ENCODE measurements at places on chromosomes 2 and 18.

GRCh38 chr2:105397025-105397722 is 1.7 kb downstream of the FHL2 start:
- DNase-seq, result no peak

- DNase-seq, result no peak
Measured at GRCh38 chr2:219573166-219573565, 1.1 kb downstream of the INHA start.

GRCh38 chr2:211503856-211504255 is 947.5 kb downstream of the CPS1 start:
- DNase-seq, result no peak

DNA sequence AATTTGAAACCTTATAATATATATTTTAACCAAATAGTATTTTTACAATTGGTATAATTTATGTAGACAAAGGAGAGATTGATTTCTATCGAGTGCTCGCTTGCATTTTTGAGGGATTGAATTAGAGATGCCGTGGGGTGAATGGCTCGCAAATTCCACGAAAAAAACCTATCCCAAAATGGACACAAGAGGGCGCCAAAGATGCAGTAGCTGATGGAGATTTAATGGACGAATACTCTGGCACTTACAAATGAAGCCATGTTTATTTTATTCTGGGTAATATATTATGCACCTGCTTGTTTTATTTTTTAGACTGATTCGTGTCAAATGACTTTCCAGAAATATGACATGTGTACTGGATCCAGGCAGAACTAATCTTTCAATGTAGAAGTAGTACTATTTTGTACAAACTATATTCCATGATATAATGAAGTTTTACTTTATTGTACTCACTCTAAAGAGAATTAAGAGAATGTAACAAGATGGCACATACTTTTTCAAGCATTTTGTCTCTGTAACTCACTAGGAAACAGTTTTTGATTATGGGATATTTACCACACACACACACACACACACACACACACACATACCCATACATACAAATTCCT is 505.4 kb downstream of the PLCL1 start:
- DNase-seq, result peak; percentile 38

- peak; percentile 29 for DNase-seq
Measured at GRCh38 chr2:181058378-181059269, 78.2 kb downstream of the UBE2E3 start.

GRCh38 chr2:177245010-177245422 is 19.5 kb downstream of the NFE2L2 start:
- peak; percentile 88 for DNase-seq

- no peak for DNase-seq
Measured at GRCh38 chr18:45890606-45891005, 65.1 kb downstream of the SIGLEC15 start.

DNA sequence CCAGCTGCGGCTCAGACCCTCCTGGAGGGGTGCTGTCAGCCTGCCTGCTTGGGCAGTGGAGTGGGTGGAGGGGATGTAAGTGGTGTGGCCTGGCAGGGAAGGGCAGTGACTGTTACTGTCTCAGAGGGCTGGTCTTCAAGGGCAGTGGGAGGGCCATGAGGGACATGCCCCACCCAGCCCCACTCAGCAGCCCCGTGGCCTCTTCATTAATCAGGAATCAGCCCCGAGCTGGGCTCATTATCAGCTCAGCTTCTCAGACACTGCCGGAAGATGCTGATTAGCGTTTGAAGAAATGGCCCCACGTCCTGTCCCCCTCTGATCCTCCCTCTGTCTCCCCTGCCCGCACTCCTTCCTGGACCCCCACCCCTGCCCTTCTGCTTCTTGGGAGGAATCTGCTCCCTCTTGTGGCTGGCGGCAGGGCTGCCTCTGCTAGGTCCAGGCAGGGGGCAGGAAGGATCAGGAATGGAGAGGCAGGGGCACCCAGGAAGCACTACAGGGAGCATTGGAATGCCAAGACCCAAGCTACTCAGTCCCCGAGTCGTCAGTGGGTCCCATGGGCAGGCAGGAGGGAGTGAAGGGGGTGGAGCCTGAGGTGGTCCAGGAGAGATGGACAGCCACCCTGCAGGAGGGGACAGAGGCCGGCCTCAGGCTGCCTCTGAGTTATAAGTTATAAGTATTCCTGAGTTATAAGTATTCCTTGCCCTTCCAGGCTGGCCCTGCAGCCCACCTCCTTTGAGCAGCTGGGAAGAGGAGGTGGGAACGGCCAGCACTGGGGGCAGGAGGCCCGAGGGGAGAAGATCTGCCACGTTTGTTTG is 7.0 kb downstream of the ASIC4 start:
- peak; percentile 37 for DNase-seq

DNA sequence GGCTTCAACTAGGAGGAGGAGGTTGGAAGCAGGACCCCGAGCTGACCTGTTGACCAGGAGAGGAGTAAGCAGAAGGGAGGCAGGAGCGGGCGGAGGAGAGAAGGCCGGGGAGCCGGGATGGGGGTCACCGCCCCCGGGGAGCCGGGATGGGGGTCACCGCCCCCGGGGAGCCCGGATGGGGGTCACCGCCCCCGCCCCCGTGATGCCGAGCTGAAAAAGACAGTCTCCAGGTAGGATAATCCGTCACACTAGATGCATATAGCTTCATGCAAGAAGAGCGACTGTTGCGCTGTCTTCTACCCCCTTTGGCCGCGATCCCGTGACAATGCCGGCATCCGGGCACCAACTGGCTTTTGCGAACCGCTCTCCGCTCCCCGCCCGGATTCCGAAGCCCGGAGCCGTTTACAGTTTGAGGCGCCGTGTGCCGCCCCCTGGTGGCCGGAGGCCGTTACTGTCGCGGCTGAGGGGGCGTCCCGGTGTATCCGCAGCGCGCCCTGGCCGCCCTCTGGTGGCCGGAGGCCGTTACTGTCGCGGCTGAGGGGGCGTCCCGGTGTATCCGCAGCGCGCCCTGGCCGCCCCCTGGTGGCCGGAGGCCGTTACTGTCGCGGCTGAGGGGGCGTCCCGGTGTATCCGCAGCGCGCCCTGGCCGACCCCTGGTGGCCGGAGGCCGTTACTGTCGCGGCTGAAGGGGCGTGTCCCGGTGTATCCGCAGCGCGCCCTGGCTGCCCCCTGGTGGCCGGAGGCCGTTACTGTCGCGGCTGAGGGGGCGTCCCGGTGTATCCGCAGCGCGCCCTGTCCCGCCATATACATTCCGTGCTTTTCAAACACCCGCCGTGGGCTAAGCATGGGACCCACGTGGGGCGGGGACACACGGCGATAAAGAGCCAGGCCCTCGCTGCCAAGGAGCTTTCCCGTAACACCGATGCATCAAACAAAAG is 89.6 kb downstream of the ACTR3 start:
- no peak for DNase-seq

DNA sequence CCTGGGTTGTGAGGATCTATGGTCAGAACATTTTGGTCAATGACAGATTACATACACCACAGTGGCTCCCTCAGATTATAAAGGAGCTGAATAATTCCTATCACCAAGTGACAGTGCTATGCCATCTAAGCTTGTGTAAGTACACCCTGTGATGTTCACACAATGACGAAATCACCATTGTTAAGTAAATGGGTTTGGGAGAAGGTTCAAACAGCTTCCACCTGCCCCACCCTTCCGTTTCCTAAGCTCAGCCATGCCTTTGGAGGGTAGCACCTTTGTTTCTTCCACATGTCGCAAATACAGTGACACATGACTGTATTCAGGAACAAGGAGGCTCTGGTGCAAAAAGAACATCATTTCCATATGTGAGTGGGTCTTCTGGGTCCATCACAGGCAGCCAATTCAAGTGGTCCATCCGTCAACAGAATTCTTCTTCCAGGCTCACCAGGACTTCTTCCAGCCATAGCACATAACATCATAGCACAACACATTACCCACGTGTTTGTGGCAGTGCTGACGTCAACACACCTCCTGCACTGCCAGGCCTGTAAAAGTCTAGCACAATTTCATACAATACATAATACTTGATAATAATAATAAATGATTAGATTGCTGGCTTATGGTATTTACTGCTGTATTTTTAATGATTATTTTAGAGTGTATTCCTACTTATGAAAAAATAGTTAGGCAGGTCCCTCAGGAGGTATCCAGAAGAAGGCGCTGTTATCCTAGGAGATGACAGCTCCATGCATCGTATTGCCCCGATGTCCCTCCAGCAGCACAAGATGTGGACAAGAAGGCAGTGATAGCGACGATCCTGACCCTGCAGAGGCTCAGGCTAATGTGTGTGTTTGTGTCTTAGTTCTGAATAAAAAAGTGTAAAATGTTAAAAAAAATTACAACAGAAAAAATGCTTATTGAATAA is 264.8 kb downstream of the ANAPC1 start:
- no peak for DNase-seq

GRCh38 chr2:51324051-51324450 is 292.1 kb upstream of the NRXN1 start:
- no peak for DNase-seq

DNA sequence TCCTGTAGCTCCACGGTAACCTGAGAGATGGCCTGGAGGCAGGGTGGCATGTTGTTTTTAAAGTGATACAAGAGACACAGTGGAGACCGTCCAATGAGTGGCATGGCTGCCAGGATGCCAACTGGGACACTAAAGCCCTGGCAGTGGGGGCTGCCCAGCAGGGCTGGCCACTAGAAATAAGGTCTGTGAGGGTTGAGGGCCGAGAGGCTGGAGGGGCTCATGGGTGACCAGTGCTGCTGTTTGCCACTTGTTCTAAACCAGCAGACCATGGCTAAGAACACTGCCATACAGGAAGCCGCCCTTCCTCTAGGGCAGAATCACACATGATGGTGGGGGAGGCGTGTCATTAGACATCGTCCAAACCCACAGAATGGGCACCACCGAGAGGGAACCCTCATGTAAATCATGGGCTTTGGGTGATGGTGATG is 71.9 kb downstream of the ALPK2 start:
- no peak for DNase-seq

DNA sequence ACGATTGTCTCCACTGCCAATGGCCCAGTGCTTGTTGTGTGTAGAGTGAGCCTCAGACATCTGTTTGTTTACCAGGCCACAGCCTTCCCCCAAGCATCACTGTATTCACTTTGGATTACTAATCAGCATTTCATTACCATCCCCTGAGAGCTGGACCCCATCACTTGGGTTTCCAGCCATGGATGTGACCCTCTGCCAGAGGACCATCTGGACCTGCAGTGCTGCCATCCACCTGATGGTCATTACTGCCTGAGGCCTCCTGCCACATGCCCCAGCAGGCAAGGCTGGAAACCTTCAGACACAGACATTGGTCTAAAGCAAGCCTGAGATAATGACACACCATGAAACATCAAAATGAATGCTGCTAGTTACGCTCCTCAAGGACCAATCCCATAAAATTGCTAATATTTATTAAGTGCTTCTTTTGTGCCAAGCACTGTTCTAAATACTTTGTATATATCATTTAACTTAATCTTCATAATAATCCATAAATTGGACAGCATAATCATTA is 2096.3 kb upstream of the CELF4 start:
- no peak for DNase-seq

DNA sequence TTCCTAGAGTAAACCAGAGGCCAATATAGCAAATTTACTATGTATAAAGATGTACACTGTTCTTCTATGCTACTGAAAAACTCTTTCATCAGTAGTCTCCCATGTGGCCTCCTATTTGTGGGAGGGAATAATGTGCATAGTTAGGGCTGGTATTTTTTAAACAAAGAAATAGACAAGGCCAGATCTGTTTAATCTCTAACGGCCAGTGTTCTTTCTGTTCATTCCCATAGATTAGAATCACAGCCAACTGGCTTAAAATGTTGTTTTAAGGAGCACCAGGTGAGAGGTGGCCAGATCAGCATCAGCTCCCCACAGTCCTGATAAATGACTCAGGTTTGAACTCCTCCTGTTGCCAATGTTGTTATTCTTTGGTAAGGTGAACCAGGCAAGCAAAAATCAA is 12.1 kb downstream of the LYPD6 start:
- no peak for DNase-seq

GRCh38 chr18:23136326-23137096 is 1.2 kb downstream of the CABLES1 start:
- no peak for DNase-seq

GRCh38 chr2:86706935-86707334 is 13.2 kb upstream of the RMND5A start:
- DNase-seq, result no peak

Data from IMR-90 (cell line).